ENCODE measurements at places on chromosomes 13 and 19. TPM values are rescaled to one million over a fixed set of nuclear protein-coding genes. Genes with fewer than 3 reads are reported as not detected.
A peak's percentile ranks its signal among the peaks of the same experiment; 100 is the strongest.

- no peak for DNase-seq
- no peaks in the 10 kb centered on the region for H3K4me1 ChIP-seq
- H3K27ac ChIP-seq, result no peak overlapping the region
- no peaks in the 10 kb centered on the region for H3K27me3 ChIP-seq
Observed at GRCh38 chr13:99434258-99434788, 66.9 kb upstream of the TM9SF2 start.

- H3K4me1 ChIP-seq, result peaks cover 6% of the 10 kb centered on the region
- H3K27ac ChIP-seq, result no peak overlapping the region
- H3K27me3 ChIP-seq, result no peaks in the 10 kb centered on the region
Observed at GRCh38 chr13:34886987-34887386, 55.1 kb upstream of the NBEA start.

DNA sequence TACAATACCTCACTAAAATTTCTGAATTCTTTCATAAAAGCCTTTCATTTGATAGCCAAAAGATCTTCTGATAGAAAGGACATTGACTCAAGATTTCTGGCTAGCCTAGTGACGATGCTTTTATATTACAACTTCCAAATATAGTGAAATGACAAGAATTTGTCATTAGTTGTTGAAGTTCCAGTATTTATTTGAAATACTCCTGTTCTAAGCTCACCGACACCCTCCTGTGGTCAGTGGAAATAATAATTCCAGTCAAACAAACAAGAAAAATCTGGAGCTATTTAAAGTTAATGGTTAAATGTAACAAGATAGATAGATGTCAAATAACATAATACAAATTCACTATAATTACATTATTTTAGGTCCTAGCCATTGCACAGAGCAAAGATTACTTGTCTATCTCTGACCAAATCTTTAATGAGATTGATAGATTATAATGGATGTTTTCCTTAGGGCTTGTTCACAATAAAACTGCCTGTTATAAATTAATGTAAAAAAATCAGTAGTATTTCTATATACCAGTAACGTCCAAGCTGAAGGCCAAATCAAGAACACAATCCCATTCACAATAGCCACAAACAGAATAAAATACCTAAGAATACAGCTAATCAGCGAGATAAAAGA is 195.5 kb downstream of the RGCC start:
- peak; percentile 59 for DNase-seq
- no peak overlapping the region for H3K4me3 ChIP-seq
- no peaks in the 10 kb centered on the region for H3K36me3 ChIP-seq

GRCh38 chr19:12769689-12770088 is 5.7 kb downstream of the HOOK2 start:
- no peaks in the 10 kb centered on the region for H3K27me3 ChIP-seq
- H3K4me3 ChIP-seq, result no peak overlapping the region
- DNase-seq, result no peak
- H3K4me1 ChIP-seq, result no peaks in the 10 kb centered on the region
- no peak overlapping the region for H3K27ac ChIP-seq
- peaks cover 34% of the 10 kb centered on the region for H3K36me3 ChIP-seq

- no peaks in the 10 kb centered on the region for H3K36me3 ChIP-seq
- H3K4me1 ChIP-seq, result no peaks in the 10 kb centered on the region
- no peaks in the 10 kb centered on the region for H3K27me3 ChIP-seq
Observed at GRCh38 chr19:4803736-4804695, 12.5 kb downstream of the FEM1A start.

GRCh38 chr19:6514926-6515544 is 12.9 kb upstream of the TUBB4A start:
- DNase-seq, result no peak
- H3K27ac ChIP-seq, result no peak overlapping the region
- no peak overlapping the region for H3K4me3 ChIP-seq

The C19orf67 gene
- total RNA-seq, result not detected

The APOC4 gene
- not detected for total RNA-seq

The GPR183 gene
- total RNA-seq, result 6.3 TPM

The ZNF829 gene
- 4.5 TPM for total RNA-seq
